ENCODE measurements at places on chromosomes 12 and 14. TPM values are rescaled to one million over a fixed set of nuclear protein-coding genes. Genes with fewer than 3 reads are reported as not detected.

The GPRC5A gene
- 86.0 TPM for total RNA-seq

DNA sequence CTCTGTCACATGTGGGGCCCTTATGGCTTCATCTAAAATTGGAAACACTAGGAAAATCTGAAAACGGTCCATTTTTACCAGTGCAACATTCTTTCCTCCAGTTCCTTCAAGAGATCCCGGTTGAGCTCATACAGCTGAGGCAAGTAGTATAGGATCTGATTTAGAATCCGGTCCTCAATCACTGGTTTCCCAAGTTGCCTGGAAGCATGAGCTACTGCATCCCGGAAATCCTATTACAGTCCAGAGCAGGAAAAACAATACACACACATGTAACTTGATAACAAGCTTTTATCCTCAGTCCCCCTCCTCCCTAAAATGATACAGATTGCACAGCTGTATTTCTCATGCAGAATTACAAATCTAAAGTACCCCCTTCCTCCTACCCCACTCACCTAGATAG is 67.9 kb upstream of the NR2C1 start:
- H3K4me1 ChIP-seq, result no peaks in the 10 kb centered on the region
- H3K4me3 ChIP-seq, result no peak overlapping the region
- no peak for DNase-seq

The PSMB5 gene
- total RNA-seq, result 68.4 TPM

The RASSF9 gene
- 7.9 TPM for total RNA-seq

The KLRC1 gene
- total RNA-seq, result 1.0 TPM

DNA sequence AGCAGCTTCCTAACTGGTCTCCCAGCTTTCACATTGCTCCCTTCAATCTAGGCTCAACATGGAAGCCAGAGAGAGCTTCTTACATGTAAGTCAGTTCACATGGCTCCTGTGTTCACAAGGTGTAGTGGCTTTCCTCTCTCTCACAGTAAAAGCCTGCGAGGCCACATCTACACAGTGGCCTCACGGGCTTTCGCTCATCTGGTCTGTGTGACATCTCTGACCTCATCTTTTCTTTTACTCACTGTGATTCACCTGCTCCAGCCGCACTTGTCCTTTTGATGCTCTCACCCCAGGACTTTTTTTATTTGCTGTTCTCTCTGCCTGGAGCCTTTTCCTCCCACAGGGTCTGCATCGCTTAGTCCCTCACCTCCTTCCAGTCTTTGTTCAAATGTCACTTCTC is 122.1 kb downstream of the SLC5A8 start:
- no peak overlapping the region for H3K27ac ChIP-seq
- H3K27me3 ChIP-seq, result no peaks in the 10 kb centered on the region
- no peak overlapping the region for H3K4me3 ChIP-seq
- no peaks in the 10 kb centered on the region for H3K4me1 ChIP-seq

The TMEM52B gene
- total RNA-seq, result 0.13 TPM

The MTERF2 gene
- 8.5 TPM for total RNA-seq

The KRT77 gene
- not detected for total RNA-seq

DNA sequence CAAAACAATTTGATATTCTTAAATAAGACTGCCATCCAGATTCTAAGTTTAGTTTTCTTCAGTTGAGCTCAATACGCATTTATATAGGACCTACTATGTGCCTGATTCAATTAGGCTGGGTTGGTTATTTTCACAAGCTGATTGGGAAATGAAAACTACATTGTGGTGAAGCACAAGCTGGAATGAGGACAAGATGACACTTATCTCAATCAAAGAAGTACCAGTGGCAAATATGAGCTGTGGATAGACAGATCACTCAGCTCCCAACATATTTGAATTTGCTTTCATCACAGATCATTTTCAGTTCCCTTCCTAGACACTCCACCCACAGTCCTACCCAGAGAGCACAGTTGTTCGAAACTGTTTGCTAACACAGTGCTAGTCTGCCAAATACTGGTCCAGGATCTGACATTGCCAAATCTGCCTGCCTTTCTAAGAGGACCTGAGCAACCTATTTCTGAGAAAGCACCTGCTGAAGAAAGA is 74.7 kb downstream of the LLPH start:
- no peak overlapping the region for H3K27ac ChIP-seq
- no peak for DNase-seq
- no peak overlapping the region for H3K4me3 ChIP-seq
- H3K4me1 ChIP-seq, result no peaks in the 10 kb centered on the region

DNA sequence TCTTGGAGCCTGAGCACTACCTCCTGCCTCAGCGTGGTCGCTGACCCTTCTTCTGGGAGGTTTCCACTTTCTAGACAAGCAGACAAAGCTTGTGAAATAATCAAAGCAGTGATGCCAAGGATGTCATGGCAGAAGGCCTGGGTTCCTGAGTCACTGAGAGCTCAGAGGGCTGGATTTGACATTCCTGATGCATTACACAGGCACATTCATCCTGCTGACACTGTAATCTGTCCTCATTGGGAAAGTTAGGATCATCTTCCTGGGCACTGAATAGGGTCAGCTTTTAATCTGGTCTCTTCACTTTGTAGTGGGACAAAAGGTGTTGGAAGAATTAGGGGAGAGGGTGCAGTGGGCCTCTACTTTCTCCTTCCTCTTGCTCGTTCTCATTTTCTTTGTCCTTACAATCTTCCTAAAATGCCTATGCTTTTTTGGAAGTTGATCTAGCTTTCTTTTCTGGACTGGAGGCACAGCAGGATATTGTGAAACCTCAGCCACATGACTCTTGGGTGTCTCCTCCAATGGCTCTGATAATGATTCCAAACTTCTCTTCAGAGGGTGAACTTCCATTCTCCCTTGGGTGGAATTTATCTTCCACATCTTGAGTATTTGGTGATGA is 29.6 kb downstream of the EEA1 start:
- DNase-seq, result peak; percentile 88
- peaks cover 5% of the 10 kb centered on the region for H3K4me1 ChIP-seq
- no peaks in the 10 kb centered on the region for H3K27me3 ChIP-seq
- peak overlapping the region; percentile 76 for H3K27ac ChIP-seq

GRCh38 chr14:67943947-67944346 is 124.4 kb downstream of the RAD51B start:
- no peak for DNase-seq
- H3K27me3 ChIP-seq, result no peaks in the 10 kb centered on the region
- no peaks in the 10 kb centered on the region for H3K36me3 ChIP-seq
- H3K4me1 ChIP-seq, result peaks cover 10% of the 10 kb centered on the region
- no peak overlapping the region for H3K4me3 ChIP-seq

DNA sequence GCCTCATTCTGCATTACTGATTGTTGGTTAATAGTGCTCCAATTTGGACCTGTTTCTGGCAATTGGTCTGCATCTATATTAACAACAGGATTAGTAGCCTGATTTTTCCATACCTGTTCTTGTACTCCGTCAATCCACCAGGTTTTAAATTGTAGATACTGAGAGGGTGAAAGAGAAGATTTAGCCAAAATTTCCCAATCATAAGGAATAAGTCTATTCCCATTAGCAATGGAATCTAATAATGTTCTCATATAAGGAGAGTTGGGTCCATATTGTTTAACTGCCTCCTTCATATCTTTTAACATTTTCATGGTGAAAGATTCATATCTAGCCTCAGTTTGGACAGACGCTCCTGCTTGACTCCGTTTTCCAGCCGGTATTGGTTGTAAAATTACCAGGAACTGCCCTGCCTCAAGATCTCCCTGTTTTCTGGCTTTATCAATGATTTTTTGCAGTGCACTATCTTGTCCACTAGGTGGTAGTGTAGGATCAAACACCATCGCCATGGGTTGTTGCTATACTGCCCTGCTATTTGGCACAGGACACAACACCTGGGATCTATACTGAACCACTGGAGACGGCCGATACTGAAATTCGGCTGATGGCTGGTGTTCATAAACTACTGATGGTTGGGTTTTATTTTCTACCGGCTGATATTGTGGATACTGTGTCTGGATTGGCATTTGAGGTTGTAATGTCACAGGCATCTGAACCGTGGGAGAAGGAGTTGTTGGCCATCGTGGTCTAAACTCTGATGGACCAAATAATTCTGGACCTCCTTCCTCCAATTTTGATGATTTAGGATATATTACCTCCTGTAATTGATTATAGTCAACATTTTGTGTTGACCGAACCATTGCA is 25.2 kb downstream of the DHRS4L2 start:
- DNase-seq, result no peak
- no peaks in the 10 kb centered on the region for H3K36me3 ChIP-seq
- no peaks in the 10 kb centered on the region for H3K27me3 ChIP-seq
- no peak overlapping the region for H3K4me3 ChIP-seq

The FAR2 gene
- total RNA-seq, result 12.2 TPM

The MYF6 gene
- total RNA-seq, result not detected

- no peaks in the 10 kb centered on the region for H3K36me3 ChIP-seq
- H3K4me1 ChIP-seq, result no peaks in the 10 kb centered on the region
- H3K27ac ChIP-seq, result no peak overlapping the region
- no peaks in the 10 kb centered on the region for H3K27me3 ChIP-seq
- H3K4me3 ChIP-seq, result no peak overlapping the region
Observed at GRCh38 chr12:6684609-6685008, 4.6 kb downstream of the ZNF384 start.

DNA sequence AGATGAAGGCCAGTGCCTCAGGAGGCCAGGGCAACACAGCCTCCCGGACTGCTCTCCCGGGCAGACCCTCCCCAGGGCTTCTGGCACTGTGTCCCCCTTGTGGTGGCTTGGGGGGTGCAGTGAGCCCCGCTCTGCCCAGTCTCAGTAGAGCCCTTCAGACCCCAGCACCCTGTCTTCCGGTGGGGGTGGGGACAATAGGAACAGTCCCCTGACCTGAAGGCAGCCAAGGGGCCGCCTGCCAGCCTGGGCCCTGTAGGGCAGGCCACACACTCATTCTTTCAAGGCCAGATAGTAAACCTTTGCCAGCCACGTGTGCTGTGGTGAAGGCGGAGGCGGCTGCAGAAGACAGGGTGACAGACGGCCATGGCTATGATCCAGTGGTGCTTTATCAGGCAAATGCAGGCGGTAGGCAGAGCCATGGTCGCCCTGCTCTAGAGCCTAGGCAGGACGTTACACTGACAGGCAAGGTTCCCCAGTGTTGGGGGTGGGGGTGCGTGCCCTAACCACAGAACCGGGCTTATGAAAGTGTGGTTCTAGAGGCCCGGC is 15.0 kb downstream of the ZFYVE21 start:
- DNase-seq, result no peak
- peaks cover 3% of the 10 kb centered on the region for H3K36me3 ChIP-seq
- H3K4me3 ChIP-seq, result no peak overlapping the region
- no peaks in the 10 kb centered on the region for H3K27me3 ChIP-seq
- H3K4me1 ChIP-seq, result no peaks in the 10 kb centered on the region

DNA sequence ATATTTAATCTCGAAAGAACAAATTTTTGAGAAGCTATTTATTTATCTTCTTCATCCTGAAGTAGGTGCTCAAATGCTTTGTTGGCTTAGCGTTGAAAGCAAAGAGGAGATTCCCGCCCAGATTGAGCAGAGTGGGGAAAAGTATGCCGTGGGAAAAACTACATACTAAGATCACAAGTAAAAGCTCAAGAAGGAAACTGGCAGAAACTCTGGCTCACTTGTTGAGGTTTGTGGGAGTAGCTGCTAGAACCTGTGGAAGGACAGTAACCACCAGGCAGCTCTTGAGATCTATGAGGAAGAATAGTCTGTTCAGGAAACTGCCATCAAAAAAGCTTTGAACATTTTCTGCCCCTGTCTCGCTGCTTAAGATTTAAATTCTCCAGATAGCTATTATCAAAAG is 3.9 kb downstream of the MYRFL start:
- no peak overlapping the region for H3K4me3 ChIP-seq
- no peak overlapping the region for H3K27ac ChIP-seq
- no peaks in the 10 kb centered on the region for H3K27me3 ChIP-seq
- DNase-seq, result no peak
- no peaks in the 10 kb centered on the region for H3K36me3 ChIP-seq

- DNase-seq, result peak; percentile 39
- H3K27me3 ChIP-seq, result no peaks in the 10 kb centered on the region
- peaks cover 3% of the 10 kb centered on the region for H3K4me1 ChIP-seq
- H3K36me3 ChIP-seq, result no peaks in the 10 kb centered on the region
- H3K4me3 ChIP-seq, result no peak overlapping the region
- no peak overlapping the region for H3K27ac ChIP-seq
Observed at GRCh38 chr12:56260380-56260779, 2.2 kb upstream of the ANKRD52 start.

DNA sequence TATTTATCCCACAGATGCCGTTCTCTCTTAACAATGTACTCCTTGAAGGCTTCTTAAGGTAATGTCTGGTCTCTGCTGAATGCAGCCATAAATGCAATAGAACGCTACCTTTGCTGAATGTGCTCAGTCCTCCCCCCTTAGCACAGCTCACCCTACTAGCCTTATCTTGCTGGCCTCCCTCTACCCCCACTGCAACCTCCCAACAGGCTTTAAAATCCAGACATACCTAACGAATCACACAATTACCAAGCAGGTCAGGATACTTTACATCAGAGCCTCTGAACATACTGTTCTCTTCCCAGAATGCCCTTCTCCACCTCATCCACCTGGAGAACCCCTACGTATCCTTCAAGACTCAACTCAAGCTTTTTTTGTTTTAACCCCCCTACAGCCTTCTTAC is 51.0 kb upstream of the CRADD start:
- H3K4me3 ChIP-seq, result no peak overlapping the region
- no peak overlapping the region for H3K27ac ChIP-seq
- no peaks in the 10 kb centered on the region for H3K4me1 ChIP-seq
- no peaks in the 10 kb centered on the region for H3K27me3 ChIP-seq
- no peak for DNase-seq

GRCh38 chr14:89564286-89564957 is 147.4 kb upstream of the FOXN3 start:
- H3K4me1 ChIP-seq, result no peaks in the 10 kb centered on the region
- no peaks in the 10 kb centered on the region for H3K36me3 ChIP-seq
- no peaks in the 10 kb centered on the region for H3K27me3 ChIP-seq
- no peak overlapping the region for H3K27ac ChIP-seq
- H3K4me3 ChIP-seq, result peak overlapping the region; percentile 49

GRCh38 chr14:30855345-30856037 is 18.9 kb upstream of the COCH start:
- H3K4me1 ChIP-seq, result no peaks in the 10 kb centered on the region
- no peak overlapping the region for H3K27ac ChIP-seq
- H3K27me3 ChIP-seq, result no peaks in the 10 kb centered on the region

GRCh38 chr14:22505697-22506377 is 83.2 kb downstream of the DAD1 start:
- DNase-seq, result no peak
- H3K4me3 ChIP-seq, result no peak overlapping the region
- H3K27ac ChIP-seq, result no peak overlapping the region

- H3K36me3 ChIP-seq, result no peaks in the 10 kb centered on the region
- peak; percentile 73 for DNase-seq
- no peak overlapping the region for H3K4me3 ChIP-seq
- no peak overlapping the region for H3K27ac ChIP-seq
- H3K27me3 ChIP-seq, result no peaks in the 10 kb centered on the region
- no peaks in the 10 kb centered on the region for H3K4me1 ChIP-seq
Observed at GRCh38 chr14:91324606-91325575, 80.4 kb upstream of the GPR68 start.

DNA sequence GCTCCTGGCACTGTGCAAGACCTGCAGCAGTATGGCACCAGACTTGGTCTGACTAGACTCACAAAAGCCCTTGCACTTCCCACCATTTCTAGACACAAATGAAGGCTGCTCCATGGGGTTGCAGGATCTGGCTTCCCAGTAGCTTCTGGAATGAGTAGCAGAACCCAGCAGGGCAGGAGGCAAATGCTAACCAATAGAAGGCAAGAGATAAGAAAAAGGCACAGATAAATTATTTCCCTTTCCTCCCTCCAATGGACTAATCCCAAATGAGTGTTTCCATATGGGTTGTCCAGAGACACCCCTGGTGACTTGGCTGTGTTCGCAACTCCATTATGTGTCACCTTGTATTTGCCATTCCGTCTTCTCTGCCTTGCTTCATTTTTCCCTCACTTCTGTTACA is 49.7 kb downstream of the KIF21A start:
- no peaks in the 10 kb centered on the region for H3K27me3 ChIP-seq
- H3K4me3 ChIP-seq, result no peak overlapping the region
- DNase-seq, result no peak
- no peak overlapping the region for H3K27ac ChIP-seq
- H3K36me3 ChIP-seq, result no peaks in the 10 kb centered on the region

All from aorta (tissue), 5 donors.